EL (cell line): ENCODE measurements at places on chromosomes 12 and 14.

- peak; percentile 52 for DNase-seq
These were observed 699 bp downstream of the MGAT2 start for GRCh38 chr14:49621114-49621881.

GRCh38 chr12:22880807-22881206, 255.8 kb downstream of the ETNK1 start:
- no peak for DNase-seq

DNA sequence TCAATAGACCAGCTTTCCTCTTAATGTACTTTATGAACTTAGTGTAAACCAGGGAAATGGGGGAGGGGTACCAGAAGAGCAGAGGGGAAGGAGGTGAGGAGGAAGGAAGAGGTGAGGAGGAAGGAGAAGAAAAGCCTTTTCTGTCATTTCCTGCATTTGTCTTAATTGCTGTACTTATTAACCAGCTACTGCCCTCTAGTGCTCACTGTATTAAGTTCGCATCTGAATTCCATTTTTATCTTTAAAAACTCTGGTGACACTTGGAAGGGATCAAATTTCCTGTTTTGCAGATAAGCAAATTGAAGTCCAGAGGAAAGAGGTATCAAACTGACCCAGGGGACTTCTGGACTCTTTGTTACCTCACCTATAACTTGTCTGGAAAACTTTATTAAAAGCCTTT, 22.2 kb downstream of the MANSC1 start:
- peak; percentile 67 for DNase-seq

- no peak for DNase-seq
These were observed 89.1 kb downstream of the ADGRD1 start for GRCh38 chr12:131042834-131043245.

- DNase-seq: no peak
These were observed 10.0 kb downstream of the BRF1 start for GRCh38 chr14:105290621-105291346.

- peak; percentile 91 for DNase-seq
These were observed 117.4 kb downstream of the TGFB3 start for GRCh38 chr14:75864352-75864751.
